ENCODE measurements at places on chromosomes 6 and 20. TPM values are rescaled to one million over a fixed set of nuclear protein-coding genes. Genes with fewer than 3 reads are reported as not detected.
A peak's percentile ranks its signal among the peaks of the same experiment; 100 is the strongest.

- DNase-seq, result peak; percentile 22
These were observed 580.7 kb upstream of the GJE1 start for GRCh38 chr6:141552031-141552430.

DNA sequence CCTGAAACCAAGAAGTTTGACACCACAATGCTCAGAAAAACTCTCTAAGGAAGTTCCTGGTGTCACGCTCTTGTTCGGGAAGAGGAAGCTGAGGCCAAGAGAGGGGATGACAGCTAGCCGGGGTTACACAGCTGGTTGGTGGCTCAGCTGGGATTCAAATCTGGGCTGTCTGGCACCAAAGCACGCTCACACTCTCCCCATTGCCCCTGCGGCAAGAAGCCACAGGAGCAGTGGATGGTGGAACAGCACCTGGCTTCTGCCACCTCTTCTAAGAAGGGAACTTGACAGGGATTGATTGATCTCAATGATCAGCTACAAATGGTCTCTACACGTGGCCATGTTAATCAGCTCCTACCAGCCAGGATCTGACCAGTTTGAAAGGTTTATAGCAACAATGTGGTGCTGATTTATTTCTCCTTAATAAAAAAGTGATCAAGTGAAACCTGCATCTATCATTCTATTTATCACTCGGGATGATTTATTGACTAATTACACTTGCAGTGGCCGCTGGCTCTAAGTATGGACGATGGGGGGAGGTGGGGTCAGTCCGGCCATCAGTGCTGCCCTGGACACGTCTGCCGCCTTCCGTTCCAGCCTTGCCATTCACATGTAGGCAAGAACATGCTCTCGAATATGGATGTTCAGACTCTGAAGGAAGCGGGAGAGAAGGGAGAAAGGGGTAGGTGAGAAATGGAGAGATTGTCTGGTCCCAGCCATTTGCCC lies 71.9 kb upstream of the TOP1 start:
- DNase-seq, result no peak

DNA sequence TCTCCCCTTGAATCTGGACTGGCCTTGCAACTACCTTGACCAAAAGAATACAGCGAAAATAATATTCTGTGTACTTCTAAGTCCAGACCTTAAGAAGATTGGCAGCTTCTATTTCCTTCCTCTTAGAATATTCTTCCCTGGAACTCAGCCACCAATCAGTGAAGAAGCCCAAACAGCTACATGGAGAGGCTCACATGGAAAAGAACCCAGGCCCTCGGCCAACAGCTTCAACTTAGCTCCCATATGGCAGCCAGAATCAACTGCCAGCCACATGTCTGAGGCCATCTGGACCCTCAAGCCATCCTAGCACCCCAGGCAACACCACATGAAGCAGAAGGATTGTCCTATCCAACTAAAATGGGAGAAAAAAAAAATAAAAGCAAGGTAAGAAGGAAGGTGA lies 178.8 kb downstream of the IBTK start:
- no peak for DNase-seq

DNA sequence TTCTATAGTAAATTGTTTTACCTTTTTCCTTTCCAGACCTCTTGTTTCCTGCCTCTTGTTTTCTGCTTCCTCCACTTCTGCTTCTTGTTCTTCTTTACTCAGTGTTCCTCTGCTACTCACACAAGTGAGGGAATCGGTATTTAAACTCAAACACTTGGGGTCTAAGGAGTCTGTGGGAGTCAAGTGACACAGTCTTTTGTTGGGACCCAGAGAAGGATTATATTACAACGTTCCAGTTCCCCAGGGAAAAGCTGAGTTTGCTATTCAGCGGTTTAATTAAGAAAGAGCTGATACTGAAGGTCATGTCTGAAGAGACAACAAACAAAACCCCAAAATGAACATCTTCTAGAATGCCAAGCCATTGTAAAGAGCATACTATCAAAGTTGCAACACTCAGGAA lies 107.8 kb upstream of the CITED2 start:
- no peak for DNase-seq

GRCh38 chr6:215335-216034 lies 76.8 kb upstream of the DUSP22 start:
- DNase-seq, result no peak

- no peak for DNase-seq
These were observed 158.7 kb downstream of the SLC24A3 start for GRCh38 chr20:19371112-19371511.

The WFDC2 gene
- not detected for polyA plus RNA-seq
